Esophagus squamous epithelium (tissue), 5 donors: ENCODE measurements at places on chromosomes 11 and 22.

DNA sequence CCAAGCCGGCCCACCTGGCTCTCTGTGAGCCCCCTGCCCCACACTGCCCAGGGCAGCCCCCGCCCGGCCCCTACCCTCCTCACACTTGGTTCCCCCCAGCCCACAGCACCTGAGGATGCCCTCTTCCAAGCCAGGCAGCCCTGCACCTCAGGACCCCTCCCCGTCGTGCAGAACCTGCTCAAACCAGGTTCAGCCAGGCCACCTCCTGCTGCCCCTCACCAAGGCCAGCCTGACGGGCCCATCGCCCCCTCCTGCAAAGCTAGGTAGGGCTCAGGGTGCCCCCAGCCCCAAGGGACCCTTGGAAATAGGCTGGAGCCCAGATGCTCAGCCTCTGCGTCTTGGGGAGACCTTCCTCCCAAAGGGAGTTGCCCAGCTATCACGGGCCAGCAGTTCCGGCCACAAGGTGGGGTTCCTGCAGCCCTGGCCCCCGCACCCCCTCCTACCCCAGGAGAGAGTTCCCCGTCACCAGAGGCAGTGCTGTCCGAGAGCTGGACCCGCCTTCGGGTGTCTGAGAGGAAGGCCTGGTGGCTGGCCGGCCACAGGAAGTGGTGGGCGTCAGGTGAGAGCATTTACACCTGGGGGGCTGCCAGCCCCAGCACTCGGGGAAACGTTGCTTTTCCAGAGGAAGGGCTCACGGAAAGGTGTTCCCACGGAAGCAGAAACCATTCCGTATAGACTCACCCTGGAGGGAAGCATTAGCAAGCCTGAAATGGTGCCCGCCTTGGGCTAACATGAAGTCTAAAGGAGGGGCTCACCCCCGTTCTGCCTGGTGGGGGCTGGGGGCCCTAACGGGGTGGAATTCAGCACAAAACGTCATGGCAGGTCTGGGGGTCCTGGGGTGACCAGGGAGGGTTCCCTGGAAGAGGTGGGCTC, 3.2 kb upstream of the SYT8 start:
- DNase-seq: no peak

- no peak for DNase-seq
Measured at GRCh38 chr11:94636388-94636949, 69.3 kb downstream of the PIWIL4 start.

- DNase-seq: no peak
Measured at GRCh38 chr11:87809256-87809655, 366.0 kb downstream of the RAB38 start.

DNA sequence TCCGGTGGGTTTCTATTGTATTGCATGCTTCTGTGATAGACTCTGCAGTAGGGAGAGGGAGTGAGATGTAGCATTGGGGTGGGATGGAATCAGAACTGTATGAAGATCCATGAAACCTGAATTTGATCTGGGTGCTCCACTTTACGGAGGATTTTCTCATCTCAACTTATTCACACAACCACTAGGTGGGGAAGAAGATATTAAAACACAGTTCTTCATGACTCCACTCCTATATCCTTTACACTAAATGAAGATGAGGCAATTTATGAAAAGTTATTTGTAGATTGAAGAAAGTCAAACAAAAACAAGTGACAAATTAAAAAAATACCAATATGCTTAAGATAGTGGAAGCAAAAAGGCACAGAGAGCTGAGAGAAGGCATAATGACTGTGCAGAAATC, 92.6 kb upstream of the PDGFD start:
- DNase-seq: no peak

DNA sequence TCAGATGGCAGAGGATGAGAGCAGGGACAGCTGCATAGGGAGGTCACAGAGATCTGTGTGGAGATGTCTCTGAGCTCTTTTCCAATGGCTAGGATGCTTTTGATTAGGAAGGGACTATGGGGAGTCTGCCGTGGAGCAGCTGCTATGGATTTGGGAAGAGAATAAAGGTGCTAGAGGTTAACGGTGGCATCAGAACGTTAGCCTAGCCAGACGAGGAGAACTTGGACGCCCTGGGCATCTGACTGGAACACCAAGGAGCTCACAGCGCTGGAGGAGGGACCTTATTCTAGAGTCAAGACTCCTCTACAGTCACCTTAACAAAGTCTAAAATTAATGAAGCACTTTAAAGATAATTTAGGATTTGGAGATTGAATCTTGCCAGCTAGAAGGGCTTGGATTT, 157.2 kb upstream of the B3GAT1 start:
- no peak for DNase-seq

GRCh38 chr11:126844789-126845188, 155.8 kb downstream of the KIRREL3 start:
- no peak for DNase-seq

DNA sequence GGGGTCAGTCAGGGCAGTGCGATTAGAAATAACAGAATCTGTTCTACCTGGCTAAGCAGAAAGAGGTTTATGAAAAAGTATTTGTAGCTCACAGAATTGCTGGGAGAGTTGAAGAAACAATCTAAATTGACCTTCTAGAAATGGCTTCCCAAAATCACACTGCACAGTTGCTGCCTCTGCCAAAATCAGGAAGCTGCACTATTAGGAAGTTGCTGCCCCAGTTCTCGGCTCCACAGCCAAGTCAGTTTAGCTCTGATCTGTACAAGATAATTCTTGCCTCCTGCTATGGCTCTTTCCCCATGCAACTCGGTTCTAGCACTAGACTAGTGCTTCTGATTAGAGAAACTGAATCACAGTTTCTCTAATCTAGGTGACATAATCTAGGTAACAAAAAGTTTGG, 16.0 kb upstream of the CCDC90B start:
- no peak for DNase-seq

GRCh38 chr11:93481279-93481678, 61.9 kb downstream of the SMCO4 start:
- DNase-seq: no peak

DNA sequence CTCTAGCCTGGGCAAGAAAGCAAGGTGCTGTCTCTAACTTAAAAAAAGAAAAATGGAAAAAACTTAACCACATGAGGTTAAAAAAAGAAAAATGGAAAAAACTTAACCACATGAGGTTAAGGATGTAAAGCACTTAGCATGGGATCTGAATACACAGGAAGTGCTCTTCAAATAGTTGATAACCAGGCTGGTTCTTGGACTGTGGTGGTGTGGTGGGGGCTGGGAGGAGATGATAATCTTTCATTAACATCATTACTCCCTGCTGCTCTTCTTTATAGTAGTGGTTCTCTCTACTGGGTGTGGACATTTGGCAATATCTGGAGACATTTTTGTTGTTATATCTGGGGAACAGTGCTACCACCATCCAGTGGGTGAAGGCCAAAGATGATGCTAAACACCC, 88.4 kb downstream of the TTC17 start:
- no peak for DNase-seq

DNA sequence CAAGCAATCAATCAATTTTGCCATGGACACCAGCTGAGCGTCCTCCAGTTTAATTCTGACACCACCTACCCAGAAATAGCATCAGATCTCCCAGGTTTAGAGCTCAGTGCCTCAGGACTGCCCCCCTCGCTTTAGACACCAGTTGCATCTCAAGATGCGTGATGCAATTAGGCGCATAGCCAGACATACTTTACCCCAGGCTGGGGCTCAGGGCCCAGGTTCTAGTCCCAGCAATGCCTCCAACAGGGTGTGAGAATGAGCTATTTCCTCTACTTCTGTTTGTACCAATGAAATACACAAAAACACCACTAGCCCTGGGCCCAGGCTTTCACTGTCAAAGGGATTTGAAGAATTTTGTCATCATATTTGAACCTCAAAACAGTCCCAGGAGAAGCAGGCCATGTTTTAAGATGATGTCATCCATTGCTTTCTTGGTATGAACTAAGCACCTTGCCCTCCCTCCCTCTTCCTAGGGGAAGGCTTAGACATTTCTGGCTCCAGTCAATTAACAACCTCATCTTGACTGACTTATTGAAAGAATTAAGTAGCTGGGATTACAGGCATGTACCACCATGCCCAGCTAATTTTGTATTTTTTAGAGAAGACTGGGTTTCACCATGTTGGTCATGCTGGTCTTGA, 61.5 kb upstream of the INCENP start:
- no peak for DNase-seq

- DNase-seq: no peak
Measured at GRCh38 chr11:66676931-66677598, 622 bp downstream of the RBM4B start.

- DNase-seq: no peak
Measured at GRCh38 chr11:61174273-61174672, 13.0 kb upstream of the VPS37C start.

DNA sequence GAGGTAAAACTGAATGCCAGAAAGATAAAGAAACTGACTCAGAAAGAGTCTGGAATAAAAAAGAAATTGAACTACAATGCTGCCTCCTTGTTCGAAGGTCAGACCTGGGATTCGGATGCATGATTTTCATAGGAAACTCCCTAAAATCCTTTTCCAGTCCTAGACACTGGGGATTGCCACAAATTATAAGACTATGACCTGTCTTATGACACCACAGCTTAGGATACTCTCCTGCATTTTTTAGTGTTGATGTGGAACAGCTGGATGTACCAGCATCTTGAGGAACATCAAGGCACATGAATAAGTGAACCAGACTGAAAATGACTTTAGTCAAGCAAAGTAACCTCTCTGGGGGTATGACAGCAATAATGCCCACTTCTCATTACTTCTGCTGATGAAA, 9.0 kb downstream of the KIRREL3 start:
- DNase-seq: no peak

DNA sequence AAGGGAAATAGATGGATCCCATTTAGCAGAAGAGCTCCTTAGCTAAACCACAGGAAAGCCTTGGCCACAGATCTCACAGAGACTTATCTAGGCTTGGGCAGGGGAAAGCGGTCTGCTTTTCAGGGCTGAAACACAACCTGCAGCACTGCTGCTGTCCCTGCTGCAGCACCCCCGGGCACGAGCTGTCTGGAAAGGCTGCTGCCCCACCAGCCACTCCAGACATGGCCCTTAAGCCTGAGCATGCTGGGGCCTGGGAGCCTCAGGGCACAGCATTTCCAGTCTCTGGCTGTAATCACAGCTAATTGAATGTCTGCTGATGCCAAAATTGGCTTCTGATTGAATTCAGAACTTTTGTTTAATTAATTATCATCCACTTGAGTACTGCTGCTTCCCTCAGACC, 115.0 kb downstream of the TMPRSS5 start:
- no peak for DNase-seq

GRCh38 chr11:12119502-12119901, 9.1 kb downstream of the MICAL2 start:
- no peak for DNase-seq

DNA sequence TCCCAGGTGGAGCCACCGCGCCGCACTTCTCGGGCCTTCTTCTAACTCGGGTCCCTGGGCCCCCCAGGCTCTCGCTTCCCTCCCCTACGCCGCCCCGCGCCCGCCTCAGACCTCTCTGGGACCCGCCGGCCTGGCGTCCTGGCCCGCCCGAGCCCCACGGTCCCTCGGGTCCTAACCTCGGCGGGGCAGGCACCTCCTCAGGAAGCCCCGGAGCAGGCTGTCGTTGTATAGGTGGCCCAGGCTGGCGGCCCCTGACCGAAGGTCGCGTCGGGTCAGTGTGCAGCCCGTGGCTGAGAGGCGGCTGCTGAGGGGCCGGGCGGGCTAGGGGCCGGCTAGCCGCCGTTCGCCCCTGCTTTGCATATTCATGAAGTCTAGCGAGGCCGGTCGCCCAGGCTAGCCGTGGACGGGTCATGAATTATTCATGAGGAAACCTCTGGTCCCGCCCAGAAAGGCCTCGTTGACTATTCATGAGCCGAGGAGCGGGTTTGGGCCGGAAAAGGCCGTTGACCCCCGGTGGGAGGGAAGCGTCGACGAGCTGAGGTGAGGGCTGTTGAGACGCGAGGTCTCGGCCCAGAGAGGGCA, at the start of gene HORMAD2:
TSS of gene HORMAD2 (plus strand) at position 513 of the 582 bp plus-strand sequence. CDS start 13,489 bp downstream, outside the sequence.
- no peak for DNase-seq

GRCh38 chr11:122951211-122951610, 30.4 kb downstream of the BSX start:
- DNase-seq: no peak

DNA sequence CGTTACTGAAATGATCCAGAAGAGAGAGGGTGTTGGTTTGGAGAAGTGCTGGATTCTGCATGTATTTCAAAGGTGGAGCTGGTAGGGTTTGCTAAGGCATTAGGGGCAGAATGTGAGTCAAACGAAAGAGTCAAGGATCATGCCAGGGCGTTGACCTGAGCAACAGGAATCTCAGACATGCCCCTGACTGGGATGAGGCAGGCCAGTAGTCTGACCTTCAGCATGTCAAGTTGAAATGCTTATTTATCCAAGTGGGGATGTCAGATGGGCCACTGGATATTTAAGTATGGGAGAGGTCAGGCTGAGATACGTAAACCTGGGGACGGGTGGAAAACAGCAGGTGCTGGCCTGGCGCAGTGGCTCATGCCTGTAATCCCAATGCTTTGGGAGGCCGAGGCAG, 2.7 kb upstream of the TSGA10IP start:
- no peak for DNase-seq

DNA sequence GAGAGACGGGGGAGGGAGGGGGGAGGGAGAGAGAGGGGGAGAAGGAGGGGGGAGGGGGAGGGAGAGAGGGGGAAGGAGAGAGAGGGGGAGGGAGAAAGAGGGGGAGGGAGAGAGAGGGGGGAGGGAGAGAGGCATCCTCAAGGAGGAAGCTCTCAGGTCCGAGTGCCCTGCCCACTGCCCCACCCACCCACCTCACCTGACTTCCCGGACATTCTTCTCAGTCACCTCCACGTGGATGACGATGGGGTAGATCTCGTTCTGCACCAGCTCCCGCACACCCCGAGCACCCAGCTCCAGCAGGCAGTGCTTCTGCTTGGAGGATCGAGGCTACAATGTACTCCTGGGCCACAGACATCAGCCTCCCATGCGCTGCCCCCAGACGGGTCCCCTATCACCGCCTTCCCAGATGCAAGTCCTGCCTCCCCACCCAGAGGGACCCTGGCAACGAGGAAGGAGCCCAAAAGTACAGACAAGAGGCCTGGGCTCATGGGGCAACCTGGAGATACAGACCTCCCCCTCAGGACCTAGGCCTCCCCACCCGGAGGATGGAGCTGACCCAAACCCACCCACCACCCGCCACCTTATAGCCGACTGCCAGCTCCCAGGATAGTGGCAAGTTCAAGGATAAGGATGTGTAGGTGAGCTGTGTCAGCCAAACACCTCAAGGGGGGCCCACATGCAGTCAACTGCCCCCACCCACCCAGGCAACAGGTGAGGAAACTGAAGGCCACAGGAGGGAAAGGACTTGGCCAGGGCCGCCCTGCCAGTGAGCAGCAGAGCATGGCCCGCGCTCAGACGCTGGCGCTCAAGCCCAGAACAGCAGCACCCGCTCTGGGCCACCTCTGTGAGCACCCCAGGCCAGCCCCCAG, 5.6 kb upstream of the MFNG start:
- DNase-seq: no peak

DNA sequence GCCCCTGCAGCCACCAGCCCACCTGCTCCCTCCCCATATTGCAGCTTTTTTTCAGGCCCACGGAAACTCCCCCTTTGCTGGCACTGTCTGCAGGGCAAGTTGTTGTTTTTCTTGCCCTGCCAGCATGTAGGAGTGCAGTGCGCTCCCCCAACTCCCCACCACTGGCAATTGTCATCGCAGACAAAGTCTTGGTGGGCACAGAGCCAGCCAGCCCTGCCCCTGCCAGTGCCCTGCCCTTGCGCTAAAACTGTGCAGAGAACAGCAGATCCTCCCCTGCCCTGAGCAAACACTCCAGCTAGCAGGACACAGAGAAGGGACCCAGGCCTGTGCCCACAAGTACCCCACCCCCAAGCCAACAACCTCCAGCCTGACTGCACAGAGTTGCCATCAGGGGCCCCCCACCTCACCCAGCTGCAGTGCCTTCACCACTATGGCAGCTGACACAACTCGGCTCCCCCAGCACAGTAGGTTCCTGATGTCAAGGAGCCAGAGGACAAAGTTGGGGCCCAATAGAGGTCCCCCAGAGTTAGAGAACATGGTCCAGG, 158.1 kb upstream of the ARHGAP42 start:
- DNase-seq: no peak
